ENCODE measurements at places on chromosomes 7 and 10. TPM values are rescaled to one million over a fixed set of nuclear protein-coding genes. Genes with fewer than 3 reads are reported as not detected.
A peak's percentile ranks its signal among the peaks of the same experiment; 100 is the strongest.

Gene CTAGE15
- total RNA-seq, result 0.58 TPM

Gene TPST1
- 2.3 TPM for total RNA-seq

Gene TAS2R3
- total RNA-seq, result 1.8 TPM

Gene AGMO
- not detected for total RNA-seq

Gene NOM1
- total RNA-seq, result 37.5 TPM

Gene KCND2
- not detected for total RNA-seq

Gene HGF
- total RNA-seq, result not detected

Gene OR9A2
- total RNA-seq, result not detected

GRCh38 chr10:30862486-30862885 lies 169.2 kb downstream of the ZNF438 start:
- no peak for DNase-seq
- H3K27me3 ChIP-seq, result no peaks in the 10 kb centered on the region
- no peak overlapping the region for H3K4me3 ChIP-seq
- no peaks in the 10 kb centered on the region for H3K4me1 ChIP-seq
- H3K36me3 ChIP-seq, result no peaks in the 10 kb centered on the region
- no peak overlapping the region for H3K27ac ChIP-seq

DNA sequence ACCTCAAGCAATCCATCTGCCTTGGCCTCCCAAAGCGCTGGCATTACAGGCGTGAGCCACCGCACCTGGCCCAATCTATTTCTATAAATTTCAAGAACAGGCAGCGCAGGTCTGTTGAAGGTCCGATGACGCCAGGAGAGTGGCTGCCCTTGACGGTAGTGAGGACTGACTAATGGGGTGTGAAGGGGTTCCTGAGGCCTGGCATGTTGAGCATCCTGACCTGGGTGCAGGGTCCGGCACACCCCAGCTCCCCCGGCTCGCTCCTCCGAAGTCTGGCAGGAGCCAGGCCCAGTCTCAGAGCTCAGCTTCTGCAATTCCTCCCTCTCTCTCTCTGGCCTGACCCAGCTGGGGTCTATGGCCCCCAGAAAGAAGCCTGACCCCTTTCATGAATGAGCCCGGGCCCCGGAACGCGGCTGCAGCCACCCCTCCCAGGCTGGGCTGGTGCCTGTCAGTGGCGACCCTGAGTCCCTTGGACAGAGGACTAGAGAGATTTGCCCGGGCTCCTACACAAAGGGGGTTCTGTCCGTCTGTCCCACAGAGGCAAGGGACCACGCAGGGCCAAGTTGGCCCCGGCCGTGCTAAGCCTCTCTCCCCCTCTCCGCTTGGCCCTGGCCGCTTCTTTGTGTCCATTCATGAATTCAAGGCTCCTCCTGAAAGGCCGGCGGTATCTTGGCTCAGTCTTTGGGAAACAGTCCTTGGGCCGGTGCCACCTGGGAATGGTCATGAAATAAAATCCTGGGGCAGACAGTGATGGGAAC lies 18.8 kb downstream of the MMD2 start:
- H3K4me1 ChIP-seq, result no peaks in the 10 kb centered on the region
- H3K27ac ChIP-seq, result no peak overlapping the region
- no peaks in the 10 kb centered on the region for H3K36me3 ChIP-seq
- H3K27me3 ChIP-seq, result no peaks in the 10 kb centered on the region
- no peak for DNase-seq
- H3K4me3 ChIP-seq, result no peak overlapping the region

DNA sequence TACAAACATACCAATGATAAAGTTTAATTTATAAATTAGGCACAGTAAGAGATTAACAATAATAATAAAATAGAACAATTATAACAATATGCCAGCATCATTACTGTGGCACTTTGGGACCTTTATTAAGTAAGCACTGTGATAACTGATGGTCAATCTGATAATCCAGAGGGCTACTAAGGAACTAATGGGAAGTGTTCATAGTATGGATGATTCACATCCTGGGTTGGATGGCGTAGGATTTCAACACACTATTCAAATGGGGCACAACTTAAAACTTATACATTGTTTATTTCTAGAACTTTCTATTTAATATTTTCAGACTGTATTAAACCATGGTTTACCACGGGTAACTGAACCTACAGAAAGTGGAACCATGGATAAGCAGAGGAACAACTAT lies 90.8 kb downstream of the KIF20B start:
- no peak overlapping the region for H3K27ac ChIP-seq
- no peaks in the 10 kb centered on the region for H3K36me3 ChIP-seq
- no peak for DNase-seq
- no peaks in the 10 kb centered on the region for H3K4me1 ChIP-seq
- H3K27me3 ChIP-seq, result peaks cover 6% of the 10 kb centered on the region
- no peak overlapping the region for H3K4me3 ChIP-seq

DNA sequence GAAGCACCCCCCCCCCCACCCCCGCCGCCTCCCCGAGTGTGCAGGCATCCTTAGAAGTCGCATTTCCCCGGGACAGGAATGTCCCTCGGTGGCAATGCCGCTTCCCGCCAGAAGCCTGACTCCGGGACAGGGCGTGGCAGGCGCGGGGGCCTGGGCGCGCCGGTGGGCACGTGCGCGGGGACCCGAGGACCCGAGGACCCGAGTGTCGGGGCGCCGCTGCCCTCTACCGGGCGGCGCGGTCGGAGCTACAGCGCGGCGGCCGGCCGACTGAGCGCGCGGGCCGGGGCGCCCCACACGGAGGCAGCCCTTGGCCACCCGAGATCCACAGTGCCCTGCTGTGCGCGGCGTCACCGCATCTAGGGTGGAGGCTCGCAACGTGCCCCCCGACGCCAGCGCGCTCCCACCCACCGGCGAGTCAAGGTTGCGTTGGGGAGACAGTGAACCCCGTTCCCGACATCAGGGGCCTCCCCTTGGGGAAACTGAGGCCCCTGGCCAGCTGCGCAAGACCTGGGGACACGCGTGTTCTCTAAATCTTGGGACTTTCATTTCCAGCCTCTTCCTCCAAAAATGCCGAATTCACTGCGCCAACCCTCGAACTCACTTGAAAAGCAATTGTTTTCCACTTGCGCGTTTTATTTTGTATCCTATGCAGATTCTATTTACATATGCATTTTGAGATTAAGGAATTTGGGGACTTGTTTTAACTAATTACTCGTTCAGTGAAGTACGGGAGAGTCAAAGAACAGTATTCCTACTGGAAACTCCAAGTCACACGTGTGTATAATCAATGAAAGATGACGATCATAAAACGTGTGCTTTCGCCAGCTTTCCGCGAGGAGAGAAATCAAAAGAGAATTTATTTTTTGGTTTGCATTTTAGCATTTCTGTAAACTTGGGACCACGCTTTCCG lies 3.1 kb upstream of the CUX1 start:
- peaks cover 18% of the 10 kb centered on the region for H3K4me1 ChIP-seq
- peak overlapping the region; percentile 17 for H3K27ac ChIP-seq
- H3K4me3 ChIP-seq, result peak overlapping the region; percentile 83
- H3K36me3 ChIP-seq, result peaks cover 1% of the 10 kb centered on the region

DNA sequence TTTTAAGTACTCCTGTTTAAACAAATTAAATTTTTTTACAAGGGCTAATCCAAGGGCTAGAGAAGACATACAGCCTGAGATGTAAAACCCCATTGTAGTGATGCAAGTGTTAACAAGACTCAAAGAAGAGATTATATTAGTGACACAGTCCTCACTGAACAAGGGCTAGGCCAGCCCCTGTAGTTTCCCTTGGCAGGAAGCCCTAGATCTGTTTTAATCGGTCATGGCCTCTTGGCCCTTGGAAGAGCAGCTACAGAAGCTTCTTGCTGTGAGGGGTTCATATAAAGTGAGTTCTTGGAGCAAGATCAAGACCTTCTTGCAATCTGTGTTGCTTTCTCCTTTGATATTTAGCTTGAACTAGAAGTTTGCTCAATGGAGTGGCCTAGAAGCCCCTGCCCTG lies 1339.4 kb downstream of the XPNPEP1 start:
- H3K4me1 ChIP-seq, result no peaks in the 10 kb centered on the region
- H3K4me3 ChIP-seq, result no peak overlapping the region
- no peak overlapping the region for H3K27ac ChIP-seq
- peaks cover 3% of the 10 kb centered on the region for H3K36me3 ChIP-seq

- no peaks in the 10 kb centered on the region for H3K4me1 ChIP-seq
- no peak for DNase-seq
- no peaks in the 10 kb centered on the region for H3K36me3 ChIP-seq
- H3K27ac ChIP-seq, result no peak overlapping the region
- no peaks in the 10 kb centered on the region for H3K27me3 ChIP-seq
- H3K4me3 ChIP-seq, result no peak overlapping the region
Measured at GRCh38 chr7:47419471-47419870, 162.4 kb downstream of the TNS3 start.

GRCh38 chr10:120612756-120613155 lies 155.7 kb downstream of the PLPP4 start:
- H3K27ac ChIP-seq, result no peak overlapping the region
- DNase-seq, result no peak
- no peaks in the 10 kb centered on the region for H3K27me3 ChIP-seq
- H3K36me3 ChIP-seq, result peaks cover 4% of the 10 kb centered on the region
- H3K4me3 ChIP-seq, result no peak overlapping the region
- H3K4me1 ChIP-seq, result peaks cover under 1% of the 10 kb centered on the region

GRCh38 chr7:95583834-95584621 lies 12.3 kb downstream of the PDK4 start:
- H3K4me3 ChIP-seq, result no peak overlapping the region
- no peaks in the 10 kb centered on the region for H3K36me3 ChIP-seq
- no peak overlapping the region for H3K27ac ChIP-seq
- H3K4me1 ChIP-seq, result no peaks in the 10 kb centered on the region
- no peak for DNase-seq

GRCh38 chr7:29921404-29922010 lies 68.1 kb downstream of the SCRN1 start:
- peak; percentile 36 for DNase-seq
- H3K4me1 ChIP-seq, result peaks cover 8% of the 10 kb centered on the region
- no peaks in the 10 kb centered on the region for H3K36me3 ChIP-seq
- H3K27me3 ChIP-seq, result no peaks in the 10 kb centered on the region
- no peak overlapping the region for H3K27ac ChIP-seq
- H3K4me3 ChIP-seq, result no peak overlapping the region

DNA sequence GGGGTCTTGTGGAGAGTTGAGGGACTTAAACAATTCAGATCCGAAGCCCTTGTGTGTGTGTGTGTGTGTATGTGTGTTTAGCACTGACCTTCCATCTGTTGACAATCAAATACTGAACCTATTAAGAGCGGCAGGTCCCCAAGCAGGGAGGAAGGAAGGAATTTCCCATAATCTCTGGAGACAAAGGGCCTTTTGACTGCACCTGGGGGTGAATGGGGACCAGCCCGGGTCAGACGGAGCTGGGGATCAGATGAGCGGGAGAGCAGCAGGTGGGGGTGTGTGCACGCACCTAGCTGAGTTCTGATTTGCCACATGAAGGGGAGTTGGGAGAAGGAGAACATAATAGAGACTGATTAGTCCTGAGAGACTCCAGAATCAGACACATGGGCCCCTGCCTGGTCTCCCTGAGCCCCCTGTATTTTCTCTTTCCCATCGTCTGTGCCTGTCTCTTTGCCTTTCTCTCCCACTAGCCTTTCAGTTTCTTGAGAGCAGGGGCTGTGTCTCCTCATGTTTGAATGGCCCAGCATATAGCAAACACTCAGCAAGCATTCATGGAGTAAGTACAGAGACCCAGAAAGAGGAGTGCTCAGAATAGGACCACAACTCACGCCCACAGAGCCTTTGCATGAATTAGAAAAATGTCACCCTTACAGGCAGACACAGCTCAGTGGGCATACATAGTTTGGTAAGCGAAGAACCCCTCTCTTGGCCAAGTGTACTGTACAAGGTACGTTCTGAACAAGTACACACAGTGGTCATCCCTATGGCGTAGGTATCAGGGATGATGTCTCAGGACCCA lies 288.3 kb upstream of the HABP2 start:
- H3K27ac ChIP-seq, result no peak overlapping the region
- peaks cover 23% of the 10 kb centered on the region for H3K27me3 ChIP-seq
- no peak for DNase-seq
- H3K4me1 ChIP-seq, result no peaks in the 10 kb centered on the region
- H3K4me3 ChIP-seq, result no peak overlapping the region

DNA sequence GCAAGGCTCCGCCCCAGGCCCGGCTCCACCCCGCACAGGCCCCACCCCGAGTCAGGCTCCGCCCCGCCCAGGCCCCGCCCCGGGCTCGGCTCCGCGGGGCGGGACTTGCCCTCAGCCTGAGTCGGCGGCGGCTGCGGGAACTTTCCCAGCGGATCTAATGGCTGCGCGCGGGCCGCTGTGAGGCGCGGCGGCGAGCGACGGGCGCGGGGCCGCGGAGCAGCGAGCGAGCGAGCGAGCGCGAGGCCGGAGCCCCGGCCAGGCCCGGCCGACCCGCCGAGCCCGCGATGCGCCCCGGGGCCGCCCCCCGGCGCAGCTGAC lies at the start of gene INPP5A:
Gene INPP5A, plus strand, starts transcription at position 104 of the 318 bp plus-strand sequence. CDS start 310 bp downstream, outside the sequence.
- H3K4me1 ChIP-seq, result peaks cover 56% of the 10 kb centered on the region
- no peaks in the 10 kb centered on the region for H3K27me3 ChIP-seq
- DNase-seq, result no peak
- peak within 1 kb of the TSS; percentile 73 for H3K27ac ChIP-seq
- H3K4me3 ChIP-seq, result peak within 1 kb of the TSS; percentile 97
- H3K36me3 ChIP-seq, result peaks cover 3% of the 10 kb centered on the region

DNA sequence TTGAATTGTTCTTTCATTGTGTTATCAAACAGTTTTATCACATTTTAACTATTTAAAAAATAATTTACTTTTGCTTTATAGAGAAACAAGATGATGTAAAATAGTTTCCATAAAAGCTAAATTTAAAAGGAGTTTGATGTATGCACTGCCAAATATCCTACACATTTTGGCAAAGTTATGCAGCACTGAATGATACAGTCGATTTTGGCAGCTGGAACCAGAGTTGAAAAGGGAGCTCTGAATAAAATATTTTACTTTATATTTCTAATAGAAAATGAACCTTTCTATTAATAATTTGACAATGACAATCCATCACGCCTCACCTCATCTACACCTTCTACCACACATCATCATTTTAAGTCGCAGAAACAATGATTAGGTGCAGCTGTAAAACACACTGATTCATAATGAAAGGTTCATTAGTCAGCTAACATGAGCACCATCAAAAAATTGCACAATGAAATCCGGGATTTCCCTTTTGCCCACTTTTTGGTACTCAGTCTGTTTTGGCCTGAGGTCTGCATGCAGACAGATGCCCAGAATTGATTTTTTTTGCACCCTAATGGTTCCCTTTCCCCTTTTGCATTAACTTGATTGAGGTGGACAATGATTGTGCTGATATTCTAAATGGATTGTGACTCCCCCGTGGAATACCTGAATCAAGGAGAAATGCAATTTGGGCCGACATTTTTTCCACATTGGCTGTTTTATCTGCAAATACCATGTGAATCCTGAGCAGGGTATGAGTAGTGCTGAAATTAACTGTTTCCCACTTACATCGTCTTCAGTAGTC lies 105.8 kb downstream of the THSD7A start:
- no peaks in the 10 kb centered on the region for H3K4me1 ChIP-seq
- H3K36me3 ChIP-seq, result no peaks in the 10 kb centered on the region
- no peaks in the 10 kb centered on the region for H3K27me3 ChIP-seq
- H3K27ac ChIP-seq, result no peak overlapping the region

DNA sequence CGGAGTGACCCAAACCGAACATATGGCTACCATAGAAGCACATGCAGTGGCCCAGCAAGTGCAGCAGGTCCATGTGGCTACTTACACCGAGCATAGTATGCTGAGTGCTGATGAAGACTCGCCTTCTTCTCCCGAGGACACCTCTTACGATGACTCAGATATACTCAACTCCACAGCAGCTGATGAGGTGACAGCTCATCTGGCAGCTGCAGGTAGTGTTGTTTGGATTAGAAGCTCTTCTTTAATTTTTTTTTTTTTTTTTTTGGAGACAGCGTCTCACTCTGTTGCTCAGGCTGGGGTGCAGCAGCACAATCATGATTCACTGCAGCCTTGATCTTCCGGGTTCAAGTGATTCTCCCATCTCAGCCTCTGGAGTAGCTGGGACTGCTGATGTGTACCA lies 45.8 kb downstream of the NRF1 start:
- DNase-seq, result no peak
- no peak overlapping the region for H3K27ac ChIP-seq
- no peak overlapping the region for H3K4me3 ChIP-seq
- no peaks in the 10 kb centered on the region for H3K27me3 ChIP-seq
- H3K4me1 ChIP-seq, result peaks cover 22% of the 10 kb centered on the region

Measured in activated T-cell treated with anti-CD3 and anti-CD28 coated beads, Interleukin-2, amount 50 U/mL, for 72 hours (primary cell).